Psoas muscle (tissue), 8 donors: ENCODE measurements at places on chromosomes 4 and X. TPM values are rescaled to one million over a fixed set of nuclear protein-coding genes. Genes with fewer than 3 reads are reported as not detected.

Gene NPY5R
- not detected for total RNA-seq

Gene KLHL5
- 14.9 TPM for total RNA-seq

Gene SPANXB1
- not detected for total RNA-seq

Gene CBR4
- total RNA-seq: 18.5 TPM

GRCh38 chrX:78796916-78797315 is 49.4 kb downstream of the LPAR4 start:
- H3K27ac ChIP-seq: no peak overlapping the region
- no peaks in the 10 kb centered on the region for H3K36me3 ChIP-seq
- H3K4me1 ChIP-seq: no peaks in the 10 kb centered on the region
- no peaks in the 10 kb centered on the region for H3K27me3 ChIP-seq
- no peak for DNase-seq
- no peak overlapping the region for H3K4me3 ChIP-seq

DNA sequence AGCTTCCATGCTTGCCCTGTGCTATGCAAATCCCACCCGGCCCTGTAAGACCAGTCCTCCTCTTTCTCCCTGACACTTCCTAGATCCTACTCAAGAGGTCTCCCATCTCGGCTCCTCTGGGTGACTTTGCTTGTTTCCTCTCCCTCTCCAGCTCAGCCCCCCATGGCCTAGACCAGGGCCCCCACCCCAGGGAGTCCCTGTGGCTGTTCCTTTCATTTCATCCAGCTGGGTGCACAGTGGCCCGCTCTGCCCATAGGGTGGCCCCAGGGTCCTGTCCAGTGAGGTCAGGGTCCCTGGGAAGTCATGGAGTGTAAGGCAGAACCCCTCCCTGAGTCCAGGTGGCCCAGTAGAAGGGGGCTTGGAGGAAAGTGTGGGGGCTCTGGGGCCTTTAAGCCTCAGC is 52.3 kb upstream of the NKX1-1 start:
- no peak overlapping the region for H3K4me3 ChIP-seq
- DNase-seq: no peak
- H3K4me1 ChIP-seq: no peaks in the 10 kb centered on the region
- H3K27me3 ChIP-seq: no peaks in the 10 kb centered on the region

GRCh38 chrX:1491851-1492349 is 39.2 kb upstream of the ASMTL start:
- no peaks in the 10 kb centered on the region for H3K36me3 ChIP-seq
- H3K27ac ChIP-seq: no peak overlapping the region
- H3K4me1 ChIP-seq: no peaks in the 10 kb centered on the region
- no peak for DNase-seq
- no peak overlapping the region for H3K4me3 ChIP-seq
- no peaks in the 10 kb centered on the region for H3K27me3 ChIP-seq

DNA sequence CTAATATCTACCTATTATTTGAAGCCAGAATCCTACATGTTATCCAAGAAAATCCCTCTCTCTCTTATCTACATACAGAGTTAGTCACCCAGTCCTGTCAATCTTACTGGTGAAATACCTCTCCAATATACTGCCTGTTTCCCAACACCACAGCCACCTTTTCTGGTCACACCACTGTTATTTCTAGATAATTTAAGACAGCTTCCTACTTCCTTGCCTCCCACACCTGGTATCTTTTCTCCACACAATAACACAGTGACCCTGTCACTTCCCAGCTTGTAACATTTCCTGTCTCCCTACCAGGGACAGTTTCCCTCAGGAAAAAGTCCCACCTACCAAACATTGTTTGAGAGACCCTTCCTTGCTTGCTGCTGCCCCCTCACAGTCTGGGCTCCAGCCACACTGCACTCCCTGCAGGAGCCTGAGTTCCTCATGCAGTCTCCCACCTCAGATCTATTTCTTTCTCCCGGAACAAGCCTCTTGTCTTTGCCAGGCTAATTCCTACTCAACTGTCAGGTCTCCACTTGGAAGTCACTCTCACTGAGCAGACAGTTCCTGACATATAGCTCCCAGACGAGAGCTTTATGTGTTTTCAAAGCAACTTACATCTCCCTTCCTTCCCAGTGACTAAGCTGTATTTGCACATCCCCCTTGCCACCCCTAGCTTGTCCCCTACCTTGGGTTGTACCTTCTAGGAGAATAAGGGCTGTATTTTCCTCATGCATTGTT is 73.6 kb upstream of the QRFPR start:
- no peaks in the 10 kb centered on the region for H3K36me3 ChIP-seq
- DNase-seq: no peak
- H3K27me3 ChIP-seq: no peaks in the 10 kb centered on the region
- no peaks in the 10 kb centered on the region for H3K4me1 ChIP-seq

GRCh38 chrX:40931921-40932320 is 153.3 kb upstream of the USP9X start:
- H3K4me1 ChIP-seq: no peaks in the 10 kb centered on the region
- no peak overlapping the region for H3K27ac ChIP-seq

DNA sequence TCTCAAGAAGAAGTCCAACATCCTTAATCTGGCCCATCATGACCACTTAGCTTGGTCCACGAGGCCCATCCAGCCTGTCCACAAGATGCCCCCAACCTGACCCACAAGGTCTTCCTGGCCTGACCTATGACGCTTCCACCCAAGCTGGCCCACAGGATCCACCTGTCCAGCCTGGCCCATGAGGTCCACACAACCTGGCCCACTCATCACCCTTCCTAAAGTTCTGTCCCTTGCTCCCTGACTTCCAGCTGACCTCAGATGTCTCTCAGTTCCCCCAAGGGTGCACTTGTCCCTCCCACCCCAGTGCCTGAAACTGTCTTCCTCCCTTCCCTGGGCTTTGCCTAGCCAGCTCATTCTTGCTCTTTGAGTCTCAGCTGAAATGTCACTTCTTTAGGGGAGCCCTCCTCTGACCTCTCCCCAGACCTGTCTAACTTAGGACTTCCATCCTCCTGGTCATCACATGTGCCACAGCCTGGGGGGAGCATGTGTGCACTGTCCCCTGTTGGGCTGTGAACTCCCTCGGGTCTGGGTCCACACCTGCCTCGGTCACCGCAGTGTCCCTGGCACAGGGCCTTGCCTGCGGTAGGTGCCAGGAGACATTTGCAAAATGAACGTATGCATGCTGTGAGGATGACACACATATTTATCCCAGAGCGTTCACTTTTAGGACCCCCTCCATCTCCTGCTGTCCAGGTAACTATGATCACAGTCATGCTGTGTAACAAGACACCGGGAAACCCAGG is 61.7 kb downstream of the EVC start:
- no peak overlapping the region for H3K4me3 ChIP-seq
- DNase-seq: no peak
- H3K36me3 ChIP-seq: no peaks in the 10 kb centered on the region
- H3K4me1 ChIP-seq: no peaks in the 10 kb centered on the region
